Activated CD8-positive, alpha-beta T cell treated with anti-CD3 and anti-CD28 coated beads for 36 hours (primary cell): ENCODE measurements at places on chromosomes 3 and 15. TPM values are rescaled to one million over a fixed set of nuclear protein-coding genes. Genes with fewer than 3 reads are reported as not detected.

DNA sequence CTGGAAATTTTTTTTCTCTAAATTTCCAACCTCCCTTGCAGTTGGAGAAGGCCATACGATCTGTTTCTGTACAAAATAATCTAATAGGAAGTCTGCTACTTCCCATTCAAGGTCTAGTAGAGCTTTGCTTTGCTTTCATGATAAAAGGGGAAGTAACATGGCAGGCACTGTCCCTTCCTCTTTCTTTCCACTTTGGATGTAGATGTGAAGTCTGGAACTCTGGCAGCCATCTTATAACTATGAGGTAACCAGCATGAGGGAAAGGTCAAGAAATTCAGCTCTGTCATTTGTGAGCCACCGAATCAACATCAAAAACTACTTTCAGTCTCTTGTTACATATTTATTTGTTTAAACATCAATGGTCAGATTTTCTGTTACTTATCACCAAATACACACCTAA lies 156.3 kb downstream of the MTHFS start:
- DNase-seq: no peak

Gene TP63
- total RNA-seq: 0.23 TPM

Gene TXNRD3
- total RNA-seq: 4.5 TPM

Gene NDUFB4
- 147 TPM for total RNA-seq

DNA sequence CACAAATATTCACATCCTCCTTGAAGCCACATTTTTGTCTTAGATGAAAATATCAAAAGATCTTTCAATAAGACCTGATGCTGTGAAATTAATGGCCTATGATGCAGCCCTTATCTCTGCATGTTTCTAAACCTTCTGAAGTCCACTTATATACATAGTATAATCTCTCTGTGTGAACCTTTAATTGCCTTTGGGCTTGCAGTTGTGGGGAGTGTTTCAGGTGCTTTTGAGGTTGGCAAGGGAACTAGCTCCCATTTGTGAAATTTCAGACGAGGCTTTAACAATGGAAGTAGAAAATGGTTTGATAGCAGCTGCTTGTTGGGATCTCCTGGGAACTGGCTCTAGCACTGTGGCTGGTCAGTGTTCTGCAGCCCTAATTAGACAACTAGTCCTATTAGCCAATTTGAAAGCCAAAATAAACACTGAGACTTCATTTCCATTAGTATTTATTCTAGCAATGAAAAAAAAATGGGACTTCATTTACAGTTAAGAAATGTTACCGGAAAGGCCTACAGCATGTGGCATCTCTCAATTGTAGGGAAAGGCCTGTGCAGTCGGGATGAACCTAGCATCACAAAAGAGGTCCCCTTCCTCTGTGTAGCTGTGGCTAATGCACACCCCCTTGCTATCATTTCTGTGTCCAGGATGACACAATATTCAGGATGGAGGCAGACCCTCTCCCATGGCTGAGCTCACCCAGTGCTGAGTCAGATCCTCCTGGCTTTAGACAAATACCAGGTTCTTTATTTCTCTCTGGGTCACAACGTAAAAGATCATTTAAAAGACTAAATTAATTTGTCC lies 140.7 kb upstream of the TRIM42 start:
- no peak for DNase-seq

Gene KBTBD8
- total RNA-seq: 11.1 TPM

Gene MYO5C
- 1.3 TPM for total RNA-seq

GRCh38 chr15:83793069-83793468 lies 139.1 kb downstream of the ADAMTSL3 start:
- DNase-seq: no peak

- no peak for DNase-seq
Measured at GRCh38 chr3:125967156-125967555, 1.8 kb upstream of the ROPN1B start.

- no peak for DNase-seq
Measured at GRCh38 chr15:33453761-33454160, 143.0 kb downstream of the RYR3 start.

Gene CADM2
- total RNA-seq: not detected

GRCh38 chr3:129010310-129010956 lies 9.3 kb downstream of the EFCC1 start:
- DNase-seq: no peak

GRCh38 chr3:16487511-16488175 lies 25.9 kb downstream of the RFTN1 start:
- no peak for DNase-seq

DNA sequence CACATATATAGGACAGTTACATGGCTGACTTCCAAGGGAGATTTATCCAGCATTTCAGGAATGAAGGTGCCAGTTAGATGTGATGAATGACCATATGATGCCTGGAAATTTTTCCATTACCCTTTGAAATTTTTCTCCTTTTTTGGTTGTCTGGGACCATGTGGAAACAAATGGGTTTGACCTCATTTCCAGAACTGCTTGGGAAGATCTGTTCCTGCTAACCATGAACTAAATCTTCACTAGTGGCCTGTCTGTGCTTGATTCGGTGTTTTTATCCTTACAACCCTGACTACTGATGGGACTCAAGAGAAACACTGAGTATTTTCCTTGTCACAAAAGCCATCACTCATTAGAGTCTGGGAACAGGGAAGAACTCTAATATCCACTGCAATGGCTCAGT lies 409.4 kb downstream of the PDCD6IP start:
- DNase-seq: no peak

Gene POLQ
- 23.6 TPM for total RNA-seq

GRCh38 chr3:107798381-107798780 lies 275.6 kb downstream of the BBX start:
- no peak for DNase-seq

- no peak for DNase-seq
Measured at GRCh38 chr3:39961230-39961629, 151.8 kb downstream of the MYRIP start.

Gene MYRIP
- not detected for total RNA-seq

Gene TRIM42
- not detected for total RNA-seq

DNA sequence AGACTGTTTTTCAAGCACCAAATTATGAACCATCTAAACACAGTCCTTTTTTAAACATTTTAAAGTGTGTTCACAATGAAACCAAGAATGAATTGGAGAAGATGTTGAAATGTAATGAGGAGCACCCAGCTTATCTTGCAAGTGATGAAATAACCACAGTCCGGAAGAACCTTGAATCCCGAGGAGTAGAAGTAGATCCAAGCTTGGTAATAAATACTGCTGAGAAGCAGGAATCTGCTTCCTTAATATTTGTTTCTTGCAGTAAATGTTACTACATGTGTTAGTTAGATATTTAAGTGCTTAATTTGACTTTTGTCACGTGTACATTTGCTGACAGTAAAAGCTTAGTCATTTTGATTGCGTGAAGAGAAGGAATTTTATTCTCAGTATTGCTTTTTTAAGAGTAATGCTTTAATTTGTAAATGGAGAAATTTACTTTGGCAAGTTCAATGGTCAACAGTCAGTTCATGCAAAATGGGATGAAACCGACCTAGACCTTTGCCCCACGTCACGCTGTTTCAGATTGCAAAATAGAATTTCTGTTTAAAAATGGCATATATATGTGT lies 69.8 kb downstream of the OPA1 start:
- no peak for DNase-seq

Gene CPNE9
- not detected for total RNA-seq

DNA sequence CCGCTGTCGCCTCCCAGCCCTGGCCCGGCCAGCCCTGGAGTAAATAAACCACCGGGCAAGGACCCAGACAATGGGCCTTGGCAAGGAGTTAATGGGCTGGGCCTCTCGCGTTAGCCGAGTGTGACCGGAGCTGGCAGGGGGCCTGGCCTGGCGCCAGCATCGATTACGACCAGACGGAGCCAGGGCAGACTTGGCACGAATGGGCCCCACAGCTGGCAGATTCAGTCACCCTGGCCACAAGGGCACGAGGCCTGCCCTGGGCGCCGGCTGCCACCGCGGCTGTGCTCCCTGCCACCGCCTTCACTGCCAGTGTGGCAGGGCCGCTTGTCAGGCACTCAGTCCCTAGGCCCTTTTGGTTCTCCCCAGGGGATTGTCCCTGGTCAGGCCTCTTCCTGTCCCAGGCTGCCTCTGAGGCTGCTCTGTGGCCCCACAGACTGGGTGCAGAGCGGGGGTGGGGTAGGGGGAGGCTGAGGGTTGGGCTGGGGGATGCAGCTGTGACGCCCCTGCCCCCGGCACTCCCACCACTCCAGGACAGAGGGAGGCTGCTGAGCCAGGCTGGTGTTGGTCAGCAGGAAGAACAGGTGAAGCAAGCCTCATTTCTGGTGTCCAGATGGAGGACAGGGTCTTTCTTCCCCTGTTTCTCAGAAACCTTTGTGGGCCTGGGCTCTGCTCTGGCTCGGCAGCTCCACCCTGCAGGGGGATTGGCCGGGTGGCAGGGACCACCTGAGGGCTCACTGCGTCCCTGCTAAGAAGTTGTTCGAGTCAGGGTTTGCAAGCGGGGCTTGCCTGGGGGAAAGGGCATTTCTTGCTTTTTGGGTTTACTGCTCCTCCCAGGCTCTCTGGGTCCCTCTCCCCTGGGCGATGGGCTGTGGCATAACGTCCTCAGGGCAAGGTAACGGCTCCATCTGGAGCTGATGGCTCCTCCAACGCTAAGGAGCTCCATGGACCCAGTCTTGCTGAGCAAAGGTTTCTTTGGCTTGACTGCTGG lies 30.5 kb upstream of the SRP14 start:
- DNase-seq: no peak

Gene XIRP1
- total RNA-seq: 2.5 TPM

DNA sequence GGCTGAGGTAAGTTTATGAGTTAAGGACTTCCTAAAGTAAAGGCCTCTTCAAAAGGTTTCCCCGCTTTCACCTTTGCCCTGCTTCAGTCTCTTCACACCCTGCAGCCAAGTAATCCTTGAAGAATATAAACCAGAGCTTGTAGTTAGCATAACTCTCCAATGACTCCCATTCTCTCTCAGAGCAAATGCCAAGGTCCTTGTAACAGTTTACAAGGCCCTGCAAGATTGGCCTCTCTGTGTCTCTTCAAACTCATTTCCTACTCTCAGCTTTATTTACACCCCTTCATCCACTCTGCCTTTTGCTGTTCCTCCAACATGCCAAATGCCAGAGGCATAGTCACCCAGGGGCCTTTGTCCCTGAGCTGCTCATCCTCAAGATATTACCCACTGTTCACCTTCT lies 60.5 kb upstream of the MME start:
- DNase-seq: no peak

DNA sequence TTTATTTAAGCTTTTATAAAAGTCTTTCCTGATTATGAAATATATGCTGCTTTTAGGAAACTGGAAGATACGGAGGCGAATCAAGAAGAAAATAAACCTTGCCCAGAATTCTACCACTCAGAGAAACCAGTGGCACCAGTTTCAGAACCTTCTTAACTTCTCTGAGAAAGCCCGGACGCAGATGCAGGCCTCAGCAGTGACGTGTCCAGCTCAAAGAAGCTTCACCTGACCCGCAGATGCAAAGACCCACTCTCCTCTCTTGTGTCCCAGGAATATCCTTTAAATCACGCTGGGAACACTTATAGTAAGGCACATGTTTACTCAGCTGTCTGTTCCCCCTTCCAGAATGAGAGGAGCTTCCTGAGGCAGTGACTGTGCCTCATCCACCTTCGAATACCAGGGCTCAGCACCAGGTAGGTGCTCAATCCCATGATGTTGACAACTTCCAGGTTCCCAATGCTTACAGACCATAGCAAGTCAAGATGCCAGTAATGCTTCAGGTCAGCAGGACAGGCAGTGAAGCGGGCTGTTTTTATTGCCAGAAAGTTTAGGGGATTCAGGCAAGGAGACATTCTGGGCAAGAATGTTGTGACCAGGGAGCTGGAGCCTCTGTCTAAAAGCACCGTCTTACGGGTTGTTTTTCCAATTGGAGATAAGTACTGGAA lies 39.9 kb upstream of the LDHAL6B start:
- DNase-seq: no peak

- DNase-seq: peak; percentile 71
Measured at GRCh38 chr3:58640700-58641372, 25.7 kb downstream of the FAM3D start.

GRCh38 chr3:20173844-20174410 lies 12.1 kb downstream of the SGO1 start:
- DNase-seq: no peak

- no peak for DNase-seq
Measured at GRCh38 chr15:38605744-38606143, 41.1 kb upstream of the RASGRP1 start.

Gene OXTR
- 1.1 TPM for total RNA-seq

DNA sequence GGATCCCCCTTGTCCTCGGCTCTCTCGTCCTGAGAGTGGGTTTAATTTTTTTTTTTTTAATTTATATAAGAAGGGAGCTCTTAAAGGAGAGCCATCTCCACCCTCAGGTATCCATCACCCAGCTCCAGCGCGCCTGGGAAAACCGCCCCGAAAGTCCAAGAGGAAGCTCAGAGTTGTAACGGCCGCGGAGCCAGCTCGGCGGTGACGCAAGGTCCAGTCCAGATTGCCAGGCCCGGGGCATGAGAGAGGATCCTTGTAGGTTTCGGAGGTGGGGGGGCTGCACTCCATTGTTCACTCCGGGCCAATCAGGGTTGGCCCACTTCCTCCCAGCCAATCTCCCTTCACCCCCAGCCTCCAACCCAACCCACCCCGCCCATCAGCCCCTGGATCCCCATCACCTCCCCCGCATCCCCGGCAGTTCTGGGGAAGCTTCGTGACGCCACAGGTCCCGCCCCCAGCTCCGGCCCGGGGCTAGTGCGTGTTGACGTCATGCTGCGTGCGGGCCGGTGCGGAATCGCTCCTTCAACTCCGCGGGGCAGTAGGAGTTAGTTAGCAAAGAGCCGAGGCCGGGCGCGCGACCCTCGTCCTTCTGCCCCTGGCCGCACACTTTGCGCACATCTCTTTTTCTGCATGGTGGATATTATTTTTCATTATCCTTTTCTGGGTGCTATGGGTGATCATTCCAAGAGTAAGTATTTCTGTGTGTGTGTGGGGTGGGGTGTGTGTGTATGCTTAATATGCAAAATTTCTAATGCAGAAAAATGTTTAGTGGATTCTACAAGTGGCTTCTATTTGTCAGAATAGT lies at the start of gene ISL2:
TSS of gene ISL2 (plus strand) at position 520 of the 805 bp plus-strand sequence. CDS start at position 631, 111 bp downstream.
- peak; percentile 85 for DNase-seq

DNA sequence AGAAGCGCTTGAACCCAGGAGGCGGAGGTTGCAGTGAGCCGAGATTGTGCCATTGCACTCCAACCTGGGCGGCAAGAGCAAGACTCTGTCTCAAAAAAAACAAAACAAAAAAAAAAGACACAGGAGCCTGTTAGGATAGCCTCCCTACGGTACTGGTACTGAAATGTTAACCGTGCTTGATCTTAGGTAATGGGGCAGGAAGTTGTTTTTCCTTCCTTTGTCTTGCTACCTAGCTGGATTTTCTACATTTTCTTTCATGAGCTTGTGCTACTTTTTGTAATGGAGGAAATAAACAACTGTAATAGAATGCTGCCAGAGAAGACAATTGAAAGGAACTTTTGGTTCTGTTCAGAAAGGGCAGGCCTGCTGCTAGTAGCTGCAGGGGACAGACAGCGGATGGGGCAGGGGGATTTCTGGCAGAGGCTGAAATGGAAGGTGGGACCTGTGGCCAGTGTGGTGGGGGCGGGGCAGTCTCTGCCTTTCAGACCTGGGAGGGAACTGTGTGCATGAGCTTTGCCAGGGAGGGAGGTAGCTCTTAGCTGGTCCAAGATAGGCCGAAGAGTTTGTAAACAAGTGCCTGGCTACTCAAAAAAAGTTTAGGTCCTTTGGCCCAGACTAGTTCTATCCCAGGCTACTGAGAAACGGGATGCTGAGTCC lies 49.0 kb upstream of the SEMA4B start:
- no peak for DNase-seq
